ENCODE measurements at places on chromosomes 1 and 21. TPM values are rescaled to one million over a fixed set of nuclear protein-coding genes. Genes with fewer than 3 reads are reported as not detected.

DNA sequence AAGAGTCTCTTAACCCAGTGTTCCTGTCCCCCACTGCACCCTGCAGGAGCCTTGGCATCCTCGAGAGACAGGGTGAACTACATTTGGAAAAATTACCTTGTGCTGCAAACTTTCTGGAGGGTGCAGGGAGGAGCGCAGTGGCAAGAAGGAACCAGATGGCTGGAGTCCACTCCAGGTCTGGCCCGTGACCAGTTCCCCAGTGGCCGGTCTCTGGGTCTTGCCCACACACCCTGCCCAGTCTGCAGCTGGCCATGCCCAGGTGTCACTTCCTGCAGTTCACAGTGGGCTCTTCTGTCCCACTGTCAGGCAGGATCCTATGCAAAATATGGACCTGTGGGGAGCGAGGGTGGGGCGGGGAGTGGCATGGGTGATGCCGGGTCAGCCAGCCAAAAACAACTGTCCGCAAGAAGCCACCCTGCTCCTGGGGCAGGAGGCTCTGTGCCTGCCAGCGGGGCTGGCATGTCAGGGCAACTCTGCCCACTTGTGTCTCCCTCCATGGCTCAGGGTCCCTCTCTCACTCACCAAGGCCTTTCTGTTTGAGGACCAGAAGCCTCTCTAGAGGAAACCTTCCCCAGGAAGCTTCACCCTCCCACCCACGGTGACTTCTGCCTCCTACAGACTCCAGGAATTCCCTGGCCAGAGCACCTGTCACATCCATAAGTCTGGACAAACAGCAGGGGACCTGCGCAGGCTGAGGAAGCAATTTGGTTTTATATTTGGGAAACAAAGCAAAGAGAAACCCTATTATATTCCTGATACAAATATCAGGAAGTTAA, 55.6 kb downstream of the KIF21B start:
- H3K36me3 ChIP-seq: no peaks in the 10 kb centered on the region
- H3K27me3 ChIP-seq: peaks cover 4% of the 10 kb centered on the region
- no peak overlapping the region for H3K27ac ChIP-seq

The PCBP3 gene
- total RNA-seq: 9.0 TPM

DNA sequence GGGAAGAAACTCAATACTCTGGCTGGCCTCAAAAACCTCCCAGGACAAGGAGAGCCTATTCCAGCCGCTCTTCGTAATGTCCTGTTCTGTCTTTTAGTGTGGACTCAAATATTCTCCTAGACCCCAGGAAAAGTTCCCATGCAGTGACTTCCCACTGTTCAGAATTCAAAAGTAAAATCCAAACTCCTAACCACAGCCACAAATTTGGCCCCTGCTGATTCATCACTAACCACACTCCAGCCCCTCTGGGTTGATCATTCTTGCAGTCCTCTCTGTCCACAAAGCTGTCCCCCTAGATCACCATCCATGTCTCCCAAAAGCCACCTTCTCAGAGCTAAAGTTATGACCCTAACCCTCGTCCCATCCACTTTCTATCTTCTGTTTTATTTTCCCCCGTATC, 5.1 kb downstream of the CTNNBIP1 start:
- H3K27me3 ChIP-seq: no peaks in the 10 kb centered on the region
- H3K27ac ChIP-seq: peak overlapping the region; percentile 4
- no peak for DNase-seq
- no peak overlapping the region for H3K4me3 ChIP-seq

GRCh38 chr1:113935176-113935575, 6.1 kb downstream of the HIPK1 start:
- no peak overlapping the region for H3K4me3 ChIP-seq
- DNase-seq: no peak
- peaks cover under 1% of the 10 kb centered on the region for H3K36me3 ChIP-seq
- H3K27ac ChIP-seq: no peak overlapping the region
- H3K4me1 ChIP-seq: peaks cover 59% of the 10 kb centered on the region

DNA sequence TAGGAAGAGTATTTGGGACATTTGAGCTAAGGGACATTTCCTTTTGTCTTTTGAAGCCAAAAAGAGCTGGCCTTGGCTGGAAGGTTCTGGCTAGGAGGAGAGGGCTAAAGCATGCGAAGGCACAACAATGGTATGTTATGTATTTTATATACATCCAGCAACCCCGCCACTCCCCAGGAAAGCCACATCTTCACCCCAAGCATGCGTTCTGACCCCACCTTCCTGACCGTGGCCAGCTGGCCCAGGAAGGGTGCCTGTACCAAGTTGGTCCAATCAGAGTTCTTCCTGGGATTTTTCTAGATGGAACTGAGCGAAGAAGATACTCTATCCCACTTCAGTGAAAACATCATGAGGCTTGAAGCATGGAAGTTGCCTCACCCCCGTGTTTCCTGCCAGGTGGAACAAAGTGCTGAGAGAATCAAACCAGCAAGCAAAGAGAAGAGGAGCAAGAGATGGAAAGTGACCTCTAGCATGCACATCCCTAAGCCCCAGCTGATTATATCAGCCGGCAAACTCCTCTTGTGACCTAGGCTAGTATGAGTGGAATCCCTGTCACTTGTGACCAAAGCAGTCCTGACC, 82.7 kb downstream of the BCAR3 start:
- H3K36me3 ChIP-seq: peaks cover 8% of the 10 kb centered on the region
- no peak overlapping the region for H3K27ac ChIP-seq
- H3K4me1 ChIP-seq: peaks cover 43% of the 10 kb centered on the region
- no peak overlapping the region for H3K4me3 ChIP-seq
- no peak for DNase-seq

DNA sequence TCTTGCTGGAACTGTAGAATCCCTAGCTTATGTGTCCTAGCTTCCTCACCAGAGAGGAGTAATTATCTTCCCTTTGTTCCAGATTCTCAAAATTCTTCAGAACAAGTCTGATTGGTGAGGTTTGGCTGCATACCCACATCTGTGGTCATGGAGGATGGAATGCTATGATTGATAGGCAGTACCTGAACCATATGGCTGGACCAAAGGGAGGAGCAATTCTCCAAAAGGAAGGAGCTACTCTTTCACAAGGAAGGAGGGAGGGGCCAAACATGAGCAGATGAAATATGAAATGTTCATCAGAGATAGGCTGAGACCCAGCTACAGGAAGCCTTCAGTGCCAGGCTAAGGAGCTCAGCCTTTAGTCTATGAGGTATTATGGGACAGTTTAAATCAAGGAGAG, 5.0 kb upstream of the RNF19B start:
- peaks cover 10% of the 10 kb centered on the region for H3K27me3 ChIP-seq
- H3K27ac ChIP-seq: no peak overlapping the region
- no peak for DNase-seq
- no peaks in the 10 kb centered on the region for H3K36me3 ChIP-seq
- H3K4me1 ChIP-seq: peaks cover 7% of the 10 kb centered on the region

The ZNF695 gene
- total RNA-seq: 1.9 TPM

Measured in osteocyte (in vitro differentiated cells).